ENCODE measurements at places on chromosomes 13 and 19.
A peak's percentile ranks its signal among the peaks of the same experiment; 100 is the strongest.

DNA sequence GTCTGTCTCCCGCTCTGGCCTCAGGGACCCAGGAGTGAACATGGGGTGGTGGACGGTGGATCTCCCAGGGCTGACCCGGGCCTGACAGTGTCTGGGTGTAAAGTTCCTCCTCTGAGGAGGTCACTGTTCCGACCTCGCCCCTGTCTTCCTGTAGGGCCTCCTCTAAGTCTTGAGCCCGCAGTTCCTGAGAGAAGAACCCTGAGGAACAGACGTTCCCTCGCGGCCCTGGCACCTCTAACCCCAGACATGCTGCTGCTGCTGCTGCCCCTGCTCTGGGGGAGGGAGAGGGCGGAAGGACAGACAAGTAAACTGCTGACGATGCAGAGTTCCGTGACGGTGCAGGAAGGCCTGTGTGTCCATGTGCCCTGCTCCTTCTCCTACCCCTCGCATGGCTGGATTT lies at the start of gene SIGLEC9:
TSS of gene SIGLEC9 (plus strand) at position 178 of the 400 bp plus-strand sequence. CDS start at position 247, 69 bp downstream.
- DNase-seq, result no peak

GRCh38 chr13:47747901-47748300 lies 253.2 kb downstream of the SUCLA2 start:
- no peak for DNase-seq

DNA sequence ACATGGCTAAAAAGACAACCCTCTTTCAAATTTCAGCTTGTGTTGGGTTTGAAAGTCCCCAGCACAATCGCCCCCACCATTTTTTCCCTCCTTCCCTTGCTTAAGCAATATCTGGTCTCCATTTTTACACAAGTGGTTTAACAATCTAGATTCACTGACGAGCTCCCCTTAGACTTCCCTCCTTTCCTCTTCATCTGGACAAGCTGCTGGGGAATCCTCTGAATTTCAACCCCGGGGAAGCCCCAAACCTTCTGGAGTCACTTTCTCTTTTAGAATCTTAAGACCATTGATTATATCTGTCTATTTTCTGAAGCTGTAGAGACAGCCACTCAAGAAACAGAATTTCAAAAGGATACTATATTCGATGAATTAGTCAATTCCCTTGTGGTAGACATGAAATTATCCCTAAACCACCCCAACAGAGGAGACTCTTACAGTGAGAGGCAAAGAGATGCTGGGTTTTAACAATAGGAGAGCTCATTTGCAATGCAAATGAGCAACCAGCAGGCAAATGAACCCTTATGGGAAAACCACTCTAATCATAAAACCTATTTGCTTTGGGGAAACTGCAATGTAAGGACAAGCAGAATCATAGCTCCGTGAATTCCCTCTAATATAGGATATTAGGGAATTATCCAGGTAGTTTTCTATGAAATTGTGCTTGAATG lies 78.9 kb downstream of the TEX26 start:
- no peak for DNase-seq

- DNase-seq, result peak; percentile 52
Observed at GRCh38 chr19:16355293-16356043, 30.8 kb downstream of the KLF2 start.

GRCh38 chr19:48635966-48636858 lies 967 bp downstream of the DBP start:
- DNase-seq, result no peak

- no peak for DNase-seq
Observed at GRCh38 chr13:89577301-89577700, 1770.2 kb upstream of the MIR17HG start.

- DNase-seq, result no peak
Observed at GRCh38 chr13:113648216-113648610, 9.8 kb downstream of the ATP4B start.

- DNase-seq, result no peak
Observed at GRCh38 chr19:10998666-10999065, 37.8 kb downstream of the SMARCA4 start.

- no peak for DNase-seq
Observed at GRCh38 chr19:31527443-31527842, 178.2 kb upstream of the TSHZ3 start.

DNA sequence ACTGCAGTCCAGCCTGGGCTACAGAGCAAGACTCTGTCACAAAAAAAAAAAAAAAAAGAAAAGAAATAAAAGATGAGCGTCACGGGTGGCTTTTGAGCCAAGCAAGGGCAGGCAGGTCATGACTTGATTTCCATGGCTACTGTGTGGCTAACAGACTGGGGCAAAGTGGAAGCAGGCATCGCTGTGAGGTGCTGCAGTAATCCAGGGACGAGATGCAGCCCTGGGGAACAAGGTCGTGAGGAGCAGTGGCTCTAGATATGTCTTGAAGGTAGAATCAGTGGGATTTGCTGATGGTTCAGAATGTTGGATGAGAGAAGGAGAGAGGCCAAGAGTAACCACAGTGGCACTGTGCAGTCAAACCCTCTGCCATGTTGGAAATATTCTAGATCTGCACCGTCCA lies 14.2 kb downstream of the HAS1 start:
- DNase-seq, result no peak

DNA sequence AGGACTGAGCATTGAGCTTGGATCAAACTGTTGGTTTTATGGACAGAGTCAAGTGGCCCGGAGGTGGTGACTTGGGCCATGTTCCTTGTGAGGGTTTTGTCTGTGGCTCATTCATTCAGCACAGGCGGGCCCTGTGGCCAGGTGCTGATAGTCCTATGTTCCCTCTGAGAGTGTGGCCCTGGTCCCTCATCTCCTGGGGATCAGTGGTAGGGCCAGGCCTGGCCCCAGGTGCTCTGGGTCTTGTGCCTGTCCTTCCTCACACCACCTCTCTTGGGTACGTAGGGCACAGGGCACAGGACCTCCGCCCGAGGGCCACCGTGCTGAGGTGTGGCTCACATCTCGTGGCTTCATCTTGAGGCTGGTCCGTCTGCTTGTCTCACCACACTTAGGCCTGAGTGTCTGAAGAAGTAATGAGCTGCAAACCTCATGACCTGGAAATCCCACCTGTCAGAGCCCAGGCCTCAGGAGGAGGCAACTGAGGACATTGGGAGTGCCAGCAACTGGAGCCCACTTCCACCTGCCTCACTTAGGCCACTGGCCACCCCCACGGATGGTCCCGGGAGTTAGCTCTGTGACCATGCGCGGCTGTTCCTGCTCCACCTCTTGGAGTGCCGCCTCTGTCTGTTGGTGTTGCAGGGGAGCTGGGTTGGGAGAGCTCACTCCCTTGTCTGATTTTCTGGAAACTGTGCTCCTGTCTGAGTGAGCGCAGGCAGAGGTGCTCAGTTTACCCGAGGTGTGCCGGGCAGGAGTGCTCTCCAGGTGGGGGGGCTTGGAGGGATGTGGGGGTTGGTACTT lies 53.4 kb downstream of the KDM4B start:
- DNase-seq, result no peak

DNA sequence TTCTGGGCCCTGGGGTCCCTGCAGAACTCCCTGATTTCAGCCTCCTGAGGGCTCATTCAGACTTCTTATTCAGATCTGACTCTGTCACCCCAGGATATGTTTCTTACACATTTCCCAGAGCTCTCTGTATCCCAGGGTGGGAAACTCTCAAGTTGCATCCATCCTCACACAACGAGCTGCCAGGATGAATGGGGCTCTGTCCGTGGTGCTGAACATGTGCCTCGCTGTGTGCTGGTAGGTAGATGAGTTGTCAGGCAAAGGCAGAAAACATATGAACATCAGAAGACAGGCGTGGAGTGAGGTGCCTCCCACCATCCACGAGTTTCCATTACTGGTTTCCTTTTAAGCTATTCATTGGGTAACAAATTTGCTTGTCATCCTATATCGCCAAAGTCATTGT lies 11.4 kb upstream of the IGFL1 start:
- peak; percentile 10 for DNase-seq

All from CD8-positive, alpha-beta T cell (primary cell).